ENCODE measurements at places on chromosomes 16 and 17.
A peak's percentile ranks its signal among the peaks of the same experiment; 100 is the strongest.

DNA sequence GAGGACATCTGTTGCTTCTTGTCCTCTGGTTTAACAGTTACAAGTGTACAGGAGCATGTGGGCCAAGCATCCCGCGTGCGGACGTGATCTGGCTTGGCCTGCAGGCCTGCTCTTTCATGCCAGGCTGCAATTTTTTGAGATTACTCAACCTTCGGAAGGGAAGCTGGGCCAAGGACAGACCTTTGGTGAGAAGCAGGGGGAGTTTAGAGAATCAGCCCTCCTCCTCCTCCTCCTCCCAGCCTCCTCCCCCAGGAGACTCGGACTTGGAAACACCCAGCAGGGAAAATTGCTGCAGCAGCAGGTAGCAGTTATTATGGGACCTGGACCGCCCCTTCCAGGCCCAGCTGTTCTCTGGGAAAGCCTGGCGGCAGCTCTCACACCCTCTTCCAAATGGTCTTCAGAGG, 5.1 kb upstream of the KLHL36 start:
- DNase-seq, result peak; percentile 73

DNA sequence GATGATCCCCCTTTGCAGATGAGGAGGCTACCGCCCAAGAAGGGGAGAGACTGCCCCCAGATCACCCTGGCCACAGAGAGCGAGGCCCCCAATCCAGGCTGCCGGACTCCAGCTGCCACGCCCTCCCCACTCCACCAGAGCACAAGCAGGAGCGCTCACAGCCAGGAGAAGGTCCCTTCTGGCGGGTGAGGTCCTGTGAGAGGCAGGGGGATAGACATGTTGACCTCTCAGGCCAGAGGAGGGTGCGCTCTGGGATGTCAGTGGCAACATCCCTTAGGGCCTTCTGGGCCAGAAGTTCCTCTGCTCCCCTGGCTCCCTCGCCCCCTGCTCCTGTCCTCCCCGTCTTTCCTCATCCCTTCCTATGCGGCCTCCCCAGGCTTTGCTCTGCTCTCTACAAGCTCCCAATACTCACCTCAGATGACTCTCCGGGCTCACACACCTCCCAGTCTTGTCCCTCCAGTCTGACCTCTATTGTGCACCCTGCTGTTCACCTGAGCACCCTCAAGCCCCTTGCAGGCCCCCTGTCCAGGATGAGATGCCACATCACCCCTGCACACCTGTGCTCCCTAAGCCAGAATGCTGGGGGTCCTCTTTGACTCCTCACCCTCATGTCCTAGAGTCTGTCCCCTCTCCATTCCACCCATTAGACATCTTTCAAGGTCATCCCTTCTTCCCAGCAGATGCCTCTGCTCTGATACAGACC, 5.0 kb upstream of the NXPH3 start:
- no peak for DNase-seq

DNA sequence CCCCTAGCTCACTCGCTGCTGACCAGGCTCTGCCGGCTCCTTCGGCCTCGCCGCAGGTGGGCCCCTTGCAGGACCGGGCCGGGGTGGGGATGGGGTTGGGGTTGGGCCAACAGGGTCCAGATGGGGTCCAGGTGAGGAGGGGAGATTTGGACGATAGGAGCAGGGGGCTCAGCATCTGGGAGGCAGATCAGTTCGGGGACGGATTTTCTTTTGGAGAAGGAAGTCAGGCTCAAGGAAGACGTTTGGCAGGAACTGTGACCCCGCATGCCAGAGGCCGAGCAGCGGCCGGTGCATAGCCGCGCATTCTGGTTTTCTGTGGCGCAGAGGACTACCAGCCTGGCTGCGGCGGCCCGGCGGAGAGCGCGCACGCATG, 845 bp upstream of the ALDOA start:
- DNase-seq, result no peak

DNA sequence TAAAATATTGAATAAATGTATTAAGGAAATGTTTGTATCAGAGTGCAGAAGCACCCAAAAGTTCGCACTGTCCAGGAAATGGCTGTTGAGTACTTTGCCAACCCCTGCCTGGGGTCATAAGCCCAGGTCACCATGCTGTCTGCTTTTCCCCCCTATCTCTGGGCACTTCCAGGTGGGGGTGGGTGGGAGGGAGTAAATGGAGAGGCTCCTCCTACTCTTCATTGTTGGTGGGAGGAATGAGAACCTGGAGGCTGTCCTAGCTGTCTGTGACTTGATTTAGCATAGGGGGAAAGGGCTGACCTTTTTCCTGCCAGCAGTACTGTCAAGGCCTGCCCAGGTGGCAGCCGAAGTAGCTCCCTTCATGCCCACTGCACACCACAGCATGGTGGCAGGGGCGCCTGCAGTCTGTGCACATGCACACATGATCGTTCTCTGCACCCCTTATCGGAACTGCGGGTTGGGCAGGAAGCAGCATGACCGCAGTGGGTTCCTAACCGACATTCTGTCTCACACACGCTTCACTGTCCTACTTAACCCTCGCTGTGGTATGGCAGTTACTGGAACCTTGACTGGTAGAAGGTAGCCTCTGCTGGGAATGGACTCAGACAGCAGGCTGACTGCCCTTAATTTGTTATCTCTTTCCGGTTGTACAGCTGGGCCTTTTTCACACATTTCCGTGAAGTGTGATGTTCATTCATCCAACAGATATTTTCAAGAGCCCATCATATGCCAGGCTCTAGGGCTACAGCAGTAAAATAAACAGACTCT, 41.5 kb downstream of the LDHD start:
- no peak for DNase-seq

DNA sequence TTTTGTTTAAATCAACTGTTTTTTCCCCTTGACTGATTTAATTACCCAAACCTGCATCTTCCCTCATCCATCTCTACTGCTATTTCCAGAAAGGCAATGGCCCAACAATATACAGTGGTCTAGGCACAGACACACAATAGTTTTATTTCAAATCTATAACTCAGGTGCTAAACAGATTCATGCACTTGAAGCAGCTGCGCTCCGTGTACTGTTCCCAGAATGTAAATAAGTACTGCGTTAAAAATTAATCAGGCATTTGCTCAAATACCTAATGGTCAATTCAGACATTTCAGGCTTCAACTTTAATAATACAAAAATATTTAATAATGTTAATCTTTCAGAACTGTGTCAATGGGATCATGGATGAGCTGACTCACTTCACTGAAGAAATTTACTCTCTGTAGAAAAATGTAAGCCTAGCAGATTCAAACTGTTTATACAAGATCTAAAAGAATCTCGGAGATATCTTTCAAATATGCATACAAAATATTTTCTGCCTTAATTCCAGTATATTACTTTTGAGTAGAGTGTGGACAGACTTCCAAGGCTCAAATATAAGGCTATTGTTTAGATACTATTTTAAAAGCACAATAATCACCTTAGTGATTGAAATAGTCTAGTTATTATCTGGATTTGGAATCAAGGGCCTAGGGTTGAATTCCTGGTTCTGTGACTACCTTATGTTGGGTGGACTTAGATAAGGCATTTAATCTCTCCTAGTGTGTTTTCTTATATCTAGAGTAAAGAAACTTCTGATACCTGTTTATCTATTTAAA, 97.4 kb upstream of the PSMD7 start:
- no peak for DNase-seq

- no peak for DNase-seq
Measured at GRCh38 chr17:58932956-58933355, 173.7 kb downstream of the TRIM37 start.

GRCh38 chr17:48045316-48046001, 2.7 kb upstream of the NFE2L1 start:
- no peak for DNase-seq

DNA sequence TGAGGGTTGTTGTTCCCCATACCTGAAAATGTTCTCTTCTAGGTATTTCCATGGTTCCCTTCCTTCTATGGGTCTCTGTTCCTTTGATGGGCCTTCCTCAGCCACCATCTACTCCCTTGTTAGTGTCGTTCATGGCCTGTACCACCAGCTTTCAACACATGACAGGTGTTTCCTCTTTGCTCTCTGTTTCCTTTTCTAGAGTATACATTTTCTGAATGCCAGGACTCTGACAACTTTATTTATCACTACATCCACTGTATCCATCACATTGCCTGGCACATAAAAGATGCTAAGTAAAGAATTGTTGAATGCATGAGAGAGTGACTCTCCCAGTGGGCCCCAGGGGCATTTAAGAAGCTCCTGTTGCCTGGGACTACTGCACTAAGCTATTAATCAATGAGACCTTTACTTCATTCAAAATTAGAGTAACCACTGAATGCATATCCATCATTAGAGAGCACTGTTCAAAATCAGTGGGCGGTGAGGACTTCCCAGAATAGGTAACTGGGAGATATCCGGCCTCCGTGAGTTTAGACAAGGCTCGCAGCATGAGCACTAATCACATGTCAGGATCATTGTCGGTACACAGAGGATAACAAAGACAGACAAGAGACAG, 255.0 kb downstream of the CBLN1 start:
- no peak for DNase-seq

GRCh38 chr17:81394921-81395599, at the start of gene BAHCC1:
BAHCC1 (plus strand) TSS chr17:81395457; CDS start chr17:81399740, 4,283 bp downstream.
- DNase-seq, result peak; percentile 98

- DNase-seq, result no peak
Measured at GRCh38 chr16:79265196-79265595, 335.3 kb downstream of the MAF start.

DNA sequence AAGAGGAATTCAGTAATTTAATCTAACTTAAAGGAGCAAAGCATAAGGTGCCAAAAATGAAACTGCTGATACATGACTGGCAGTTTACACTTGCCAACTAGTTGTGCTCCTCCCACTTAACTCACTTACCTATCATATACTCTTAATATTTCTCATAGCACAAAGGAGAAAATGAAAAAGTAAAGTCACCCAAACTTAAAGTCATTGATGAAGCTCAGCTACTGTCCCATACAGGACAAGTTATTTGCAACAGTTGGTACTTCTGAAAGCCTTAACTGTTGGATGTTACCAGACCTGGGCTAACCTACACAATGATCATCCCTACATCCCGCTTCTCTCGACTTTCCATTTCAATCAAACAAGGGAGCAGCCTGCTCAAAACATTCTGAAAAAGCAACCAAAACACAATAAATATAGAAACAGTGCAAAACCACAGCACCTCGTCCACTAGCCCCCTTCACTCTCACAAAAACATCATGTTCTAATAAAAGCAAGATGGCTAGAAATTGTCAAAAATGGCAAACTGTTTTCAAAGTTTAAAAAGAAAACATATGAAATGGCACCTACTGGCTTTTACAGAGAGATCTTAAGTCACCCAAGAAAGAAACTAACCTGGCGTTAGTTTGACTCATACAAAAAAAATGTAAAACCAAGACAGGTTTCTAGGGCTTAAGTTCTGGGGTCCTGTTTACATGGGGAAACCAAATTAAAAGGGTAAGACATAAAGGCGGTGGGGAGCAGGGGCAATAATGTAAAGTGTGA, 868 bp downstream of the MED13 start:
- DNase-seq, result peak; percentile 22

- no peak for DNase-seq
Measured at GRCh38 chr16:53924331-53925106, 220.6 kb downstream of the FTO start.

DNA sequence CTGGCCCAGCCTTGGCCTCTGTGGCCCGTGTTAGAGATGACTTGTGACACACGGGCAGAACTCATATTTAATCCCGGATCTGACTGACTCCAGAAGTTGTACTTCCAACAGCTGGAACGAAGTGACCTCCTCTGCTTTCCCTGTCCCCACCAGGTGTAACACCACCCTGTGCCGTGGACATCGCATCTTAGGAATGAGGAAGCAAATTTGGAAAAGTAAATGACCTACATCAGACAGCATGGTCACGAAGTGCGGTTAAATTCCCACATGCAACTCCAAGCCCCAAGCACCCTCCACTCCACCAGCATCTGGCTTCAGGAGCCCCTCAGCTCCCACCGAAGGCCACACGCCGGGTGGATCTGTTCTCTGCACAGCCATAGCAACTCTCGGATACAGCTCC, 2.9 kb downstream of the TK1 start:
- no peak for DNase-seq

DNA sequence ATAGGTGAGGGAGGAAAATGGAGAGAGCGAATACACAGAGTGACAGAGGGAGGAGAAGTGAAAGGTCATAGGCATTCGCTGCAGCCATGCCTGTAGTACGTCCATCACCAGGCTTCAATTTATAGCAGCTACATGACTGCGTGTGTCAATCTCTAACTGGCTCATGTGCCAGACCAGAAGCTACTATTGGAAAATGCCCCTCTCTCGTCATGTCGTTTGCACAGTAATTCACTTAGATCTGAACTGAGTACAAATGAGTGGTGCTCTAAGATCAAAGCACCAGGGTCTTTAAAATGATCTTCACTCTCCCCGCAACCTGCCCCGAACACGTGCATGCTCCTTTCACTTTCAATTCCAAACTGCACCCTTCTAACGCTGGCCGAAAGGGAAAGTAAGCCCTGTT, 51.3 kb downstream of the ADCY9 start:
- DNase-seq, result no peak

DNA sequence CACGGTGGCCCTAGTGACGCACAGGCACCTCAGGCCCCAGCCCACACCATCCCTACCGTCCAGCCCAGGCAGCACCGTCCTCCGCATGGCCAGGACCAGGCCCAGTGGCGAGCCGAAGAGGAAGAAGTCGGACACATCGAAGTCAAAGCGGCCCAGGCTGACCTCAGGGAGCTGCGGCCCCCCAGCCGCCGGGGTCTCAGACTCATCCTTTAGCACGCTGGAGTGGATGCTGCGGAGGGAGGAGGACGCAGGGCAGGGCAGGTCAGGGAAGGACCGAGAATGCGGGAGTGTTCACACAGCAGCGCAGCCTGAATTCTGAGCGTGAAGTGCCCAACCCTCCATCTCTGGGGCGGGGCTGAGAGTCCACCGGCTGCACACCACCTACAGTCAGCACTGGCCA, 30.1 kb downstream of the PIMREG start:
- DNase-seq, result no peak

- DNase-seq, result peak; percentile 100
Measured at GRCh38 chr17:78933959-78934568, 8.9 kb upstream of the TIMP2 start.

GRCh38 chr17:57097832-57098421, 12.9 kb downstream of the AKAP1 start:
- peak; percentile 89 for DNase-seq

- DNase-seq, result no peak
Measured at GRCh38 chr16:26672206-26672605, 394.5 kb upstream of the C16orf82 start.

- DNase-seq, result no peak
Measured at GRCh38 chr16:19715566-19715965, 2.5 kb downstream of the KNOP1 start.

Measured in H4 (cell line).